Fibroblast of lung (primary cell): ENCODE measurements at places on chromosomes 13 and 19.

DNA sequence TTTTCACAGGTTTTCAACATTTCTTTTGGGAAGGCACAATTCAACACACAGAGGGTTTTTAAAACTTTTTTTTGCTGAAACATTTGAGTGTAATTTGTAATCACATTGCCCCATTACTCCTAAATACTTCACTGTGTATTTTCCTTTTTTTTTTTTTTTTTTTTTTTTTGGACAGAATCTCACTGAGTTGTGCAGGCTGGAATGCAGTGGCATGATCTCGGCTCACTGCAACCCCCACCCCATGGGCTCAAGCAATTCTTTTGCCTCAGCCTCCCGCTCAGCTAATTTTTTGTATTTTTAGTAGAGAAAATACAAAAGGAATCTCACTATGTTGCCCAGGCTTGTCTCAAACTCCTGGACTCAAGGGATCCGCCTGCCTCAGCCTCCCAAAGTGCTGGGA, 14.8 kb upstream of the DNAJC15 start:
- no peak for DNase-seq

GRCh38 chr19:47430041-47430802, 10.9 kb upstream of the MEIS3 start:
- DNase-seq: peak; percentile 60

DNA sequence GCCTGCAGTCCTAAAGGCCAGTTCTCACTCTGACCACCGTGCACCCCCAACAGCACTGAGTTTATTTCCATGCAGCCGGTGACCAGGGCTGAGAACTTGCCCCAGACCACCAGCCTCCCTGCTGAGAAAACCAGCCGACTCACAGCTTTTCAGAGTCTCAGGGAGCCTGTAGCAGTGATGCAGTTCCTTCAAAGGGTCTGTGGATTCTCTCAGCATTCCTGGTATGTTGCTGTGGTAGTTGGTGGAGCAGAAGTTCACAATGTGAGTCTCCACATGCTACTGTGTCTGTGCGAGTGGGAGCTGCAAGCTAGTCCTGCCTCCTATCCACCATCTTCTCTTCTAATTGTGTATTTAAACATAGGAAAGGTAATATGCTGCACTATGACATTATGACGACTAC, 254.9 kb upstream of the KLF12 start:
- DNase-seq: no peak

- peak; percentile 94 for DNase-seq
Observed at GRCh38 chr13:44300895-44301638, 72.6 kb upstream of the SERP2 start.

GRCh38 chr13:110291286-110291685, 15.7 kb downstream of the COL4A1 start:
- no peak for DNase-seq
